ENCODE measurements at places on chromosomes 12 and 14.

DNA sequence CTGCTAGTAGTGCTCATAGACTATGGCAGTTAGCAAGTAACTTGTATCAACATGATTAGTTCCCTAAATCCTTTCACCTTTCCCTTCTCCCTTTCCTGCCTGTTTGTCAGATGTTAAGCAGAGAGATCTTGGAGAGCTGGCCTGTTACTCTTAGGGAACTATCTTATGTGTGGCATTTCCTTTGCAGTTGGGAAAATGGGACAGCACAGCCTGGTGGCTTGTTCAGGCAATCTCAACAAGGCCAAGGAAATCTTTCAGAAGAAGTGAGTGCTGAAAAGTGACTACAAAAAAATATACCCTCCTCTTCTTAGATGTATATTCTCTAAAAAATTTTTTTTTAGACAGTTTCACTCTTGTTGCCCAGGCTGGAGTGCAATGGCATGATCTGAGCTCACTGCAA is 7.4 kb downstream of the PARP2 start:
- DNase-seq: no peak

DNA sequence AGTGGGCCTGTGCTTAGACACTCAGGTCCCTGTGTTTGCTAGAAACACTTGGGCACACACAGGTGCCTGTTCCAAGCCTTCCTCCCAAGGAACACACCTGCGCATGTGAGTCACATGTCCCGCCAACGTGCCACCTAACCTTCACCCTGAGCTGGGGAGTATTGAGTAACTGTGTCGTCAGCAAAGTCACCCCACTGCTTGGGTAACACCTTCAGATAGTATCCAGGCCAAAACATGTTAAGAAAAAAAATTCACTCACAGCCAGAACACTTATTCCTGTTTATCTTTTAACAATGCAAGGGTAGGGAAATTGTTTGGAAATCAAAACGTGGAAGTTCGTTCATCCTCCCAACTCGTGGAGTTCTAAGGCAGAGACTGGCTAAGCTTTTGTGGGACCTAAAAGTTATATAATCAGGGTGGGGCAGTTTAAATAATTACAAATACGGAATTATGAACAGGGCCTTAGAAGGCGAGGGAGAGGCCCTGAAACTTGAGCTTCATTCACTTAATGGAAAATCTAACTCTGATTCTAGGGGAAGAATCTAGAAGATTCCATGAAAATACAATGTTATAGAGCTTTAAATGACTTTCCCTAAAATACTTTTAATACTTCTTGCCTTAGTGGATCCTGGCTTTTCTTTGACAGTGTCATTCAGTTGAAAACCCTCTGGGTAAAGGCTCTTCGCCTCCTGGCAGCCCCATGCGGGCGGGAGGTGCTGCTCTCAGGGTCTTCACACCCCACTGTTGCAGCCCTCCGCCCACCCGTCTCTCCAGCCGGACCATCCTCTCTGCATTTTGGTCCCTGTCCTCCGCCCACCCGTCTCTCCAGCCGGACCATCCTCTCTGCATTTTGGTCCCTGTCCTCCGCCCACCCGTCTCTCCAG is 30.3 kb upstream of the ADIPOR2 start:
- no peak for DNase-seq

DNA sequence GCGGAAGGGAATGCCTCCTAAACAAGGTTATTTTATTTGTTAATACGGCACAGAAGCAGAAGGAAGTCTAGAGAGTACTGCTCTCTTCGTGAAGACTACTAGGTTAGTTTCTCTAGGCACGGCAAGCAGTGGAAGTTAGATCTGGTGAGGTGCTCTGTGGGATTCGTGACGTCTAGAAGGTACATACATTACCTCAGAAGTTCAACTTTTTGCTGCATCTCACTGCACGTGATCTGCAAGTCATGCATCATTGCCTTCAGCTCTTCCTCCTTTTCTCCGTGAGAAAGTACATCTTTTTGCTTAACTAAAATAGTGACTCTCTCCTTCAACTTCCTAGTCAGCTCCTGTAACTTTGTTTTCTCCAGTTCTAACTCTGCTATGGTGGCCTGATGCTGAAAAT is 74.7 kb downstream of the NIN start:
- DNase-seq: no peak

DNA sequence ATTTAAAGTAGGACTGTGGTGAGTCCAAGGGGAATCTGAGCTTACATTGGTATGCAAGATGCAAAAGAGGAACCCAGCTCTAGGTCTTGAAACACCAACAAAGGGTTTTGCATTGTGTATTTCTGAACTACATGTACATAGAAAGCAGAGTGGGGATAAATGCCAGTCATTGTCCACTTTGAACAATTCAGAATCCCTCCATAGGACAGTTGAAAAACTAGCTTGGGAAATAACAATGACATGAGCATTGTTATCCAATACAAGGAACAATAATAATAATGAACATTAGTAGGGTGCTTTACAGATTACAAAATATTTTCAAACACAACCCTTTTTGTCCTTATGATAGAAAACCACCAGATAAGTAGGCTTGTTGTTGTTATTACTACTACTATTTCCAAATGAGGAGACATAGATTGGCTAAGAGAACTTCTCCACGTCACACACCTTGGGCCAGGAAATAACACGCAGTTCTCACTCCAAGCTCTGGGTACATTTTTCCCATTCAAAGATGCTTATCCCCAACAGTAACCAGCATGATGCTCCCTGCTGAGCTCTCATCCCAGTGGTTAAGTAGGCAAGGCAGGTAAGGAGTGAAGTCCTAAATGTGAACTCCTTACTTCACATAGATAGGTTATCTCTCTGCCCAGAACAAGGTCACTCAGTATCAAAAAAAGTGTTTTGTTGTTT is 51.7 kb upstream of the RASSF8 start:
- DNase-seq: no peak

- peak; percentile 92 for DNase-seq
Observed at GRCh38 chr12:51951199-51951842, at the start of gene ACVR1B. Gene ACVR1B, plus strand, starts transcription at chr12:51951699. Its CDS starts 45 bp downstream, at chr12:51951744.

- peak; percentile 83 for DNase-seq
Observed at GRCh38 chr14:75279153-75279762, 630 bp downstream of the FOS start.

GRCh38 chr12:88677464-88677863 is 97.2 kb upstream of the KITLG start:
- no peak for DNase-seq

GRCh38 chr12:41980390-41980789 is 164.3 kb downstream of the GXYLT1 start:
- no peak for DNase-seq

GRCh38 chr12:55226523-55226922 is 5.7 kb downstream of the OR10A7 start:
- no peak for DNase-seq

Data from kidney (tissue), 22 donors.